ENCODE measurements at places on chromosomes 2 and 18. TPM values are rescaled to one million over a fixed set of nuclear protein-coding genes. Genes with fewer than 3 reads are reported as not detected.

GRCh38 chr2:892401-892800 is 58.2 kb upstream of the SNTG2 start:
- no peak overlapping the region for H3K27ac ChIP-seq
- no peak for DNase-seq
- H3K4me1 ChIP-seq = no peaks in the 10 kb centered on the region
- no peaks in the 10 kb centered on the region for H3K36me3 ChIP-seq

GRCh38 chr2:85797921-85798320 is 44.1 kb downstream of the ATOH8 start:
- no peaks in the 10 kb centered on the region for H3K27me3 ChIP-seq
- peaks cover 66% of the 10 kb centered on the region for H3K4me1 ChIP-seq
- H3K4me3 ChIP-seq = no peak overlapping the region
- no peaks in the 10 kb centered on the region for H3K36me3 ChIP-seq

DNA sequence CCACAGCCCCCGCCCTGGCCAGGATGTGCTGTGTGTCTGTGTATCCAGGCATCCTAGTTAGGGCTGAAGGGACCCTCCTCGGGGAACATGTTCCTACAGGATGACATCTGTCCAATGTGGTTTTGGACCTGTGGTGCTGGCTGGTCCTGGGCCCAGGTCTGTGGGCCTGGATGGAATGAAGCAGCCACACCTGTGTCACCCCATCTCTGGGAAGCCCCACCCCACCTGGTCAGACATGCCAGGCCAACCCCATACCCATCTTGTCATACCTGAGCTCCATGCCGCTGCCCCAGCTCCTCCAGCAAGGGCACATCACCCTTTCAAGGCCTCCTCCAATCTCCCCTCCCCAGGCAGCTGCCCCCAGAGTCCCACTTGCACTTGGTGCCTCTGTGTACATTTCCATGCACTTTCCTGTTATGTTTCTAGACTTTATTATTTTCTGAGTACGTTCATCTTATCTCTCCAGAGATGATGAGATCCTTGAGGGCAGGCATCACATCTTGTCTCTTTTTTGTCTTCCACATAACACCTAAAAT is 24.1 kb upstream of the PLB1 start:
- no peaks in the 10 kb centered on the region for H3K4me1 ChIP-seq
- no peak overlapping the region for H3K27ac ChIP-seq

- peaks cover 7% of the 10 kb centered on the region for H3K4me1 ChIP-seq
- no peak overlapping the region for H3K27ac ChIP-seq
- no peak overlapping the region for H3K4me3 ChIP-seq
- H3K27me3 ChIP-seq = peaks cover 27% of the 10 kb centered on the region
Measured at GRCh38 chr2:238924032-238924431, 76.1 kb downstream of the TWIST2 start.

DNA sequence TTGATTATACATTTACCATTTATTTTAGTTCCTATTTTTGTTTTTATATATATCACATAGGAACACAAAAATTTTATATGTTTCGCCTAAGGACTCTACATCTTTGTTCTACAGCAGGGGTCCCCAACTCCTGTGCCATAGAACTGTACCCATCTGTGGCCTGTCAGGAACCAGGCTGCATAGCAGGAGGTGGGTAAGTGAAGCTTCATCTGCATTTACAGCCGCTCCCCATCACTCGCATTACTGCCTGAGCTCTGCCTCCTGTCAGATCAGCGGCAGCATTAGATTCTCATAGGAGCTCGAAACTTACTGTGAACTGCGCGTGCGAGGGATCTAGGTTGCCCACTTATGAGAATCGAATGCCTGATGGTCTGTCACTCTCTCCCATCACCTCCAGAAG is 25.3 kb downstream of the TRAK2 start:
- H3K4me1 ChIP-seq = peaks cover 66% of the 10 kb centered on the region
- no peaks in the 10 kb centered on the region for H3K27me3 ChIP-seq
- H3K27ac ChIP-seq = peak overlapping the region; percentile 69

DNA sequence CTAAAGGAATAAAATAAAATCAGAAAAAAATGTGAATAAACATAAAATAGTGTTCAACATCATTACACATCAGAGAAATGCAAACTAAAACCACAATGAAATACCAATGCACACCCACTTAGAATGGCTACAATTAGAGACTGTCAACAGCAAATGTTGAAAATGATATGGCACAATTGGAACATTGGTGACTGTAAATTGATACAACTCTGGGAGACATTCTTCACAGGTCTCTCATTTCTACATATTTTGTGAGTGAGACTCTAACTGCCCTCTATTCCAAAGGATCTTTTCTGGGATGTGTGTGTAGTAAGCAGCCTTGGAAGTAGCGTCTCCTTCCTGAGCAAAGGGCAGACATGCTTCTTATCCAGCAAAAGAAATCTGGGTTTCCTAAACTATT is 323.0 kb downstream of the FBXO15 start:
- DNase-seq = no peak
- H3K27ac ChIP-seq = no peak overlapping the region
- H3K27me3 ChIP-seq = no peaks in the 10 kb centered on the region
- no peak overlapping the region for H3K4me3 ChIP-seq
- H3K4me1 ChIP-seq = peaks cover 4% of the 10 kb centered on the region
- H3K36me3 ChIP-seq = no peaks in the 10 kb centered on the region

DNA sequence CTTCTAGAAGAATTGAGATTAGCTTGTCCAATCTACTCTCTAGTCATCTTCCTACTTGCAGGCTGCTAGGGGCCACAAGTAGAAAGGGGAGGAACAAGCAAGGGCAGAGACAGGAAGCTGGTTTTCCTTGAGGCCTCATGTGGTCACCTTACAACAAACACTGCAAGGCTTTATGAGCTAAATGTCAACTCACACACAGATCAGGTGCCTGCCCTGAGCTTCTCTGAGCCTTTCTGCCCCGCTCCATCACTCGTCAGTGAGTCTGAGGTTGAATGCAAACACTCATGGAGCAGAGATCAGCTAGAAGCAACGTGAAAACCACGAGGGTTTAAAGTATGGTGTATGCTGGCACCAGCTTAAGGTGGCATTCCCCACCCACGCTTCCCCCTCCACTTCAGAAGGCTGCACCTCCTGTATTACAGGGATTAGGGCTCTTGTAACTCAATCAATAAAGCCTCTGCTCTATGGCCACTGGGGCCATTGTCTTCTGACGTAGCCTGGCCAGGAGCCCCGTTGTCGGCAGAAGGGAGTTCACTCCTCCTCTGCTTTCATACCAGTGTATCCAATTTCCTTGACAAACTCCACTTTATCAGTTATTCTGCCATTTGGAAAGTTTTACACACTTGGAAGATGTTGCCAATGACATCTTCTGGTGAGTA is 5.4 kb upstream of the CRYGC start:
- H3K36me3 ChIP-seq = no peaks in the 10 kb centered on the region
- no peak overlapping the region for H3K4me3 ChIP-seq
- no peak for DNase-seq
- H3K27me3 ChIP-seq = no peaks in the 10 kb centered on the region

GRCh38 chr2:67674668-67675067 is 277.5 kb downstream of the ETAA1 start:
- H3K4me1 ChIP-seq = peaks cover 5% of the 10 kb centered on the region
- no peak overlapping the region for H3K4me3 ChIP-seq
- no peaks in the 10 kb centered on the region for H3K36me3 ChIP-seq
- no peak for DNase-seq
- peak overlapping the region; percentile 69 for H3K27ac ChIP-seq

TMEM150A gene
- 13.5 TPM for total RNA-seq

NPHP1 gene
- 5.6 TPM for total RNA-seq

TXNDC2 gene
- total RNA-seq = not detected

HYCC2 gene
- total RNA-seq = 11.2 TPM

Data from heart right ventricle (tissue), 16 donors.